ENCODE measurements at places on chromosomes 12 and 14.

DNA sequence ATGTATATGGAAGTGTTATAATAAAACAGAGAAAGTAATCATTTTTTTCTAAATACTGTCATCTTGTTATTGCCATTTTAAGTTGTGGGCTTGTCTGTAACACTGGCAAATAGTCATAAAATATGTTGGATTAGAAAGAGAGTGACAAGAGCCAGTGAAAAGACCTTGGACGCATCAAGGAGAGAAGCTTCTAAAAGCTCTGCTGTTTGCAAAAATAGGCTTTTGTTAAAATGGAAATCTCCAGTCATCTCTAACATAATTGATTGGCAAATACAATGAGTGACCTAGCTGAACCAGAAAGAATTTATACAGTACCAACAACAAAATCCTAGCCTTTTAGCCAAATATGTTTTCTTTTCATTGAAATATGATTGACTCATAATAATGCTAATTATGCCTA, 245.8 kb upstream of the RMST start:
- no peak for DNase-seq
- H3K27me3 ChIP-seq = no peaks in the 10 kb centered on the region
- no peak overlapping the region for H3K27ac ChIP-seq
- no peak overlapping the region for H3K4me3 ChIP-seq
- H3K36me3 ChIP-seq = no peaks in the 10 kb centered on the region
- no peaks in the 10 kb centered on the region for H3K4me1 ChIP-seq

DNA sequence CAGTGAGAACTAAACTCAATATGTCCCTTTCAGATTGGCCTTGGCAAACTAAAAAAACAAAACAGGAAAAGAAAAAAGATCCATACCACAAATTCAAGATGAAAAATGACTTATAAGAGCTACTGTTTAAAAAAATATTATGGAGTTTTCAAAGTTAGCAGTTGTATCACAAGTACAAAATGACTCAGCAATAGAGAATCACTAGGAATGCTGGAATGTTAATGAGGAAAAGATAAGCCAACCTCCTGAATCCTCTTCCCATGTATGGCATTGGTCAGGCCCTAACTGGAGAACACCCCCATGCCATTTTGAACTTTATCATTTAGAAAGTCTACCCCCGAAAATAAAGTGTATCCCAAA, 62.2 kb downstream of the PPP1R36 start:
- peaks cover 10% of the 10 kb centered on the region for H3K4me1 ChIP-seq
- DNase-seq = no peak
- H3K27ac ChIP-seq = peak overlapping the region; percentile 22

DNA sequence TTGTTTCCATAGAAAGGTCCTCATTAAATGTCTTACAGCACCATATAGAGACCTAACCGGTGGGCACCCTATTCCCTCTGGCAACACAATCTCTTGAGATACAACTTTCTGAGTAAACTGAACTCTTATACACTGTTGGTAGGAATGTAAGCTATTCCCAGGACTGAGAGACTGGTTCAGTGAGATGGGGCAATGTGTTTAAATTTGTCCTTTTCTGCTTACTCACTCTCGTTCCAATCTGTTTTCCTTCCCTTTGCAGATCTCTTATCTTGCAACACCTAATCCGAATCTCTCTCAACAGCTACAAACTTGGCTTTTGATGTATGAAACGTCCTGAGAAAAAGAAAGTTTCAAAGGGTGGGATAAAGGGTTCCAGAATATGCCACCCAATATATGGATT, 26.1 kb upstream of the ETV6 start:
- H3K4me3 ChIP-seq = no peak overlapping the region
- no peak for DNase-seq
- H3K4me1 ChIP-seq = peaks cover 7% of the 10 kb centered on the region
- no peak overlapping the region for H3K27ac ChIP-seq
- no peaks in the 10 kb centered on the region for H3K36me3 ChIP-seq
- H3K27me3 ChIP-seq = no peaks in the 10 kb centered on the region

GRCh38 chr14:98913967-98914650, 357.9 kb downstream of the BCL11B start:
- H3K27me3 ChIP-seq = no peaks in the 10 kb centered on the region
- H3K4me3 ChIP-seq = no peak overlapping the region
- no peak for DNase-seq
- peaks cover 11% of the 10 kb centered on the region for H3K4me1 ChIP-seq

DNA sequence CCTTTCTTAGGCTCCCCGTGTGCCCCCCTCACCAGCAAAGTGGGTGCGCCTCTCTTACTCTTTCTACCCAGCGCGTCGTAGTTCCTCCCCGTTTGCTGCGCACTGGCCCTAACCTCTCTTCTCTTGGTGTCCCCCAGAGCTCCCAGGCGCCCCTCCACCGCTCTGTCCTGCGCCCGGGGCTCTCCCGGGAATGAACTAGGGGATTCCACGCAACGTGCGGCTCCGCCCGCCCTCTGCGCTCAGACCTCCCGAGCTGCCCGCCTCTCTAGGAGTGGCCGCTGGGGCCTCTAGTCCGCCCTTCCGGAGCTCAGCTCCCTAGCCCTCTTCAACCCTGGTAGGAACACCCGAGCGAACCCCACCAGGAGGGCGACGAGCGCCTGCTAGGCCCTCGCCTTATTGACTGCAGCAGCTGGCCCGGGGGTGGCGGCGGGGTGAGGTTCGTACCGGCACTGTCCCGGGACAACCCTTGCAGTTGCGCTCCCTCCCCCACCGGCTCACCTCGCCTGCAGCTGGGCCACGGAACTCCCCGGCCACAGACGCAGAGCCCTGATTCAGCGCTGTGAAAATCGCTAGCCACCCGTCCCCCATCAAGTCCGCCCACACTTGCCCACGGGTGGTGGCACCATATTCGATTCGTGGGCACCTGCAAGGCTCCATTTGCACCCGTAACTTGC, 1.3 kb downstream of the TMEM233 start:
- H3K4me3 ChIP-seq = no peak overlapping the region
- H3K36me3 ChIP-seq = no peaks in the 10 kb centered on the region
- no peak overlapping the region for H3K27ac ChIP-seq
- peaks cover 14% of the 10 kb centered on the region for H3K4me1 ChIP-seq
- DNase-seq = no peak

DNA sequence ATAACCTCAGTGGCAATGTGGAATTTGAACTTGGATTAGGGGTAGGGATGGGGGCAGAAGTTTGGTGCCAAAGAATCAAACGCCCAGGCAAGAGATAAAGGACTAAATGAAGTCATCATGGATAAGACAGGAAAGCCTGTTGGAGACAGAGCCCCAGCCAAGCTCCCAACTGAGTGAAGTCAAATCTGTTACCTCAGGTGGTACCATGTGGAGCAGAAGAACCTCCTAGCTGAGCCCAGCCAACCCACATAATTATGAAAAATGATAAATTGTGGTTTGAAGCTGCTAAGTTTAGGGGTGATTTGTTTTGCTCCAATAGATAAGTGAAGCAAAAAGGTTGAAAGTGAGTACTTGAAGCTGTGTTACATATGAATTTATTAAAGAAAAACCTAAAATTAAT, 66.1 kb downstream of the SMOC1 start:
- H3K4me3 ChIP-seq = no peak overlapping the region
- no peak overlapping the region for H3K27ac ChIP-seq
- peaks cover 30% of the 10 kb centered on the region for H3K4me1 ChIP-seq
- no peaks in the 10 kb centered on the region for H3K27me3 ChIP-seq
- no peak for DNase-seq
- H3K36me3 ChIP-seq = no peaks in the 10 kb centered on the region

GRCh38 chr14:62939970-62940369, 105.3 kb downstream of the KCNH5 start:
- DNase-seq = no peak
- H3K27ac ChIP-seq = no peak overlapping the region
- H3K4me3 ChIP-seq = no peak overlapping the region
- no peaks in the 10 kb centered on the region for H3K4me1 ChIP-seq

DNA sequence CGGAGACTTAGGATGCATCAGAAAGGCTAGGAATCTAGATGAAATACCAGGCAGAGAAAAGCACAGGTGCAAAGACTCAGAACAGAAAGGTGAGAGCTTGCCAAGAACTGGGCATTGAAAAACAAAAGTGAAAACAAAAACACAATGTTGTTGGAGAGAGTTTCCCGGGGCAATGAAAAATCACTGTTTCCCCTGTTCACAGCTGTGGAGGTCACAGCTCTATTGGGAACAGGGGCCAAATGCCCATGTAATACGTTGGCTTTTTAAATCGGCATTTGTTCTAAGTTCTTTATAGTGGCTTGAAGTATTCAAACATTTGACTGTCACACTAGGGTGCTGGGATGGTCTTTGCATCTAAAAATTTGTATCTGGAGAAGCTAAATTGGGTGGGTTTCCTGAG, 108.3 kb downstream of the SLC15A4 start:
- no peaks in the 10 kb centered on the region for H3K36me3 ChIP-seq
- DNase-seq = no peak
- no peak overlapping the region for H3K27ac ChIP-seq

- no peak overlapping the region for H3K4me3 ChIP-seq
- H3K36me3 ChIP-seq = no peaks in the 10 kb centered on the region
- no peaks in the 10 kb centered on the region for H3K4me1 ChIP-seq
- no peak overlapping the region for H3K27ac ChIP-seq
- no peaks in the 10 kb centered on the region for H3K27me3 ChIP-seq
Measured at GRCh38 chr12:94020335-94020734, 128.0 kb upstream of the PLXNC1 start.

- peaks cover 11% of the 10 kb centered on the region for H3K4me1 ChIP-seq
- H3K27ac ChIP-seq = no peak overlapping the region
- DNase-seq = no peak
- no peaks in the 10 kb centered on the region for H3K36me3 ChIP-seq
- no peaks in the 10 kb centered on the region for H3K27me3 ChIP-seq
- no peak overlapping the region for H3K4me3 ChIP-seq
Measured at GRCh38 chr14:91267965-91268437, 23.5 kb upstream of the GPR68 start.

GRCh38 chr12:41460906-41461305, 272.8 kb downstream of the PDZRN4 start:
- H3K4me3 ChIP-seq = no peak overlapping the region
- H3K36me3 ChIP-seq = no peaks in the 10 kb centered on the region
- H3K27me3 ChIP-seq = no peaks in the 10 kb centered on the region
- H3K4me1 ChIP-seq = no peaks in the 10 kb centered on the region
- H3K27ac ChIP-seq = no peak overlapping the region

DNA sequence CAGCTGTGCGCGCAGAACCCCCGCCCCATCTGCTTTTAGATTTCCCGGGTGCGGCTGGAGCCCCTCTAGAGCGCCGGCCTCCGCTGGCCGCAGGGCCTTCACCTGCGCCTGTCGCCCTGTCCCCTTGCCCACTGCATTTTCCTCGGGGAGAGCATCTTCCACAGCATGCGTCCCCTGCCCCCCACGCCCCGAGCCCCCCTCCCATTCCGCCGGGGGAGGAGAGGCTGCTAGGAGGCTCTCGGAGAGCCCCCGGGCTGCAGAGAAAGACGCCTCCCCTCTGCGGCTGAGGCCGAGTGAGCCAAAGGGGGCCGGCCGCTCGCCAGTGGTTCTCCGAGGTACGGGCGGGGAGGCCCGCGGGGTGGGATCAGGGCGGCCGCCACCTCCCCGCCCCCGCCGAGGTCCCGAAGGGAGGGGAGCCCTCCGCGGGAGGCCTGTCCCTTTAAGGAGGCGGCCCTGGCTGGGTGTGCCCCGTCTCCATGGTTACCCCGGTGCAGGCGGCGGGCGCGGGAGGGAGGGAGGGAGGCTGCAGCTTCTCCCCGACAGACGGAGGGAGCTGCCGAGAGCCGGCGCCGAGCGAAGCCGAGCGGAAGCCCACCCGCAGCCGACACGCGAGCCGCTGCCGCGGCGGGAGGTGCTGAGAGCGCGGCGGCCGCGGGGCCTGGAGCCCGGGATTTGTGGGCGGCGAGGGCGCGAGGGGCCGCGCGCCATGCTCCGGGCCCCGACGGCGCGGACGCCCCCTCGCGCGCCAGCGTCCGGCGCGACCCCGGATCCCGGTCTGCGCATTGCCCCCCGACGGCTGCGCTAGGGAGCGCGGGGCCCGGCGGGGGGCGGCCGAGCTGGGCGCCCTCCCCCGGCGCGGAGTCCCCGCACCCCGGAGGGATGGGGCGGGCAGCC, at the start of gene KCNH3:
Gene KCNH3, plus strand, starts transcription at position 521 of the 894 bp plus-strand sequence. CDS start 387 bp downstream, outside the sequence.
- no peaks in the 10 kb centered on the region for H3K27me3 ChIP-seq
- DNase-seq = peak; percentile 88
- H3K4me3 ChIP-seq = peak within 1 kb of the TSS; percentile 39
- peaks cover 14% of the 10 kb centered on the region for H3K4me1 ChIP-seq
- no peak within 1 kb of the TSS for H3K27ac ChIP-seq

GRCh38 chr14:52852810-52853521, 61.6 kb upstream of the GNPNAT1 start:
- no peak overlapping the region for H3K27ac ChIP-seq
- no peak overlapping the region for H3K4me3 ChIP-seq
- no peaks in the 10 kb centered on the region for H3K27me3 ChIP-seq
- H3K4me1 ChIP-seq = peaks cover 11% of the 10 kb centered on the region
- no peaks in the 10 kb centered on the region for H3K36me3 ChIP-seq
